GM23338 (cell line): ENCODE measurements at places on chromosomes 1 and 21. TPM values are rescaled to one million over a fixed set of nuclear protein-coding genes. Genes with fewer than 3 reads are reported as not detected.

- no peak for DNase-seq
These were observed 25.9 kb downstream of the RHBG start for GRCh38 chr1:156394835-156395461.

The BEST4 gene
- total RNA-seq, result 0.58 and 0.63 TPM in 2 replicates

The FNDC5 gene
- 1.7 and 2.0 TPM in 2 replicates for total RNA-seq

The SLAMF9 gene
- not detected in 2 replicates for total RNA-seq
